Activated T-helper 1 cell treated with anti-CD3 and anti-CD28 coated beads, Interleukin-12 subunit alpha, Interleukin-12 subunit beta, Interleukin-2, Interleukin-4 antibody, amounts not matched to agents 30 ng/mL and 10 ng/mL and 1 ng/mL, durations not matched to agents 14 hours and 24 hours and 36 hours (primary cell): ENCODE measurements at places on chromosomes 4 and X. TPM values are rescaled to one million over a fixed set of nuclear protein-coding genes. Genes with fewer than 3 reads are reported as not detected.

- no peak overlapping the region for H3K27ac ChIP-seq
- DNase-seq = no peak
- H3K4me3 ChIP-seq = no peak overlapping the region
- no peaks in the 10 kb centered on the region for H3K4me1 ChIP-seq
- H3K27me3 ChIP-seq = no peaks in the 10 kb centered on the region
Measured at GRCh38 chr4:179625406-179625805, 2183.2 kb upstream of the AGA start.

DNA sequence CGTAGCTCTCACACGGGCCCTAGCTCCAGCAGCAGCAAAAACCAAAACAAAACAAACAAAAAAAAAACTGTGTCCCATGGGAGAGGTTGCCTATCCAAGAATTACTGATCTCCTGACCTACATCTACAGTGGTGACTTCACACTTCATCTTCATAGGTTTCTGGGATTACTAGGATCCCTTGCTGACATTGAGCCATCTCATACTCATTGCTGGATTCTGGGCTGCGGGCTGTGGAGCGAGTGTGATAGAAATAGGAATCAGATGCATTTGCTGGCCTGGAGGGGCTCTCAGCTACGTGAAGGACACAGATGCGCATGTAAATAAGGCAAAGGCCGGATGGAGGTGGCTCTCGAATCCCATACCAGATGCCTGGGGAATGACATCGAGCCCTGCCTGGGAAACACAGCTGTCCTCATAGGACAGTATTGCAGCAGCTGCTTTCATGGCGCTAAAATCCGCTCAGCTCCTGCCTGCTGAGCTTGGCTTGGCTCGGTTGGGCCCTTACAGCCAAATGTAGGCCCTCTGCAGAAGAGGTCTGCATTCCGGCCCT is 41.7 kb downstream of the CNGA2 start:
- H3K4me1 ChIP-seq = no peaks in the 10 kb centered on the region
- H3K27ac ChIP-seq = no peak overlapping the region
- H3K27me3 ChIP-seq = no peaks in the 10 kb centered on the region
- no peak overlapping the region for H3K4me3 ChIP-seq

GRCh38 chrX:153686711-153687110 is 1.0 kb upstream of the SLC6A8 start:
- H3K36me3 ChIP-seq = no peaks in the 10 kb centered on the region
- no peak for DNase-seq
- no peak overlapping the region for H3K27ac ChIP-seq
- H3K27me3 ChIP-seq = peaks cover 10% of the 10 kb centered on the region

DNA sequence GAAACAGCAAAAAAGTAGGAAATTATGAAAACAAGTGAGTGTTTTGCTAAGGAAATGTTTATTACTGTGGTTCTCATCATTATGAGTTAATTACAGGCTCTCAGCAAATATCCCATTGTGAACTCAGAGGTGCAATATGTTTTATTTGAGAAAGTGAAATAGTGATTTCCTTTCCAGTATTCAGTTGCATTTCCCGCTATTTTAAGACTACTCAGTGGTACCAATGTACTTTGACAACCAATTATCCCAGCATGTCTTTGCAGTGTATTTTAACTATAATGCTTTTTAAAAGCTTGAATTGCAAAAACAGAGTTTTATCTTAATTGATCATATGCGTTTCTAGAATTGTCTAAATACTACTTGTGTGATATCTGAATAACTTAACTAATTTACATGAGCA is 383.8 kb upstream of the TENM3 start:
- DNase-seq = no peak
- H3K4me3 ChIP-seq = no peak overlapping the region
- no peaks in the 10 kb centered on the region for H3K4me1 ChIP-seq

DNA sequence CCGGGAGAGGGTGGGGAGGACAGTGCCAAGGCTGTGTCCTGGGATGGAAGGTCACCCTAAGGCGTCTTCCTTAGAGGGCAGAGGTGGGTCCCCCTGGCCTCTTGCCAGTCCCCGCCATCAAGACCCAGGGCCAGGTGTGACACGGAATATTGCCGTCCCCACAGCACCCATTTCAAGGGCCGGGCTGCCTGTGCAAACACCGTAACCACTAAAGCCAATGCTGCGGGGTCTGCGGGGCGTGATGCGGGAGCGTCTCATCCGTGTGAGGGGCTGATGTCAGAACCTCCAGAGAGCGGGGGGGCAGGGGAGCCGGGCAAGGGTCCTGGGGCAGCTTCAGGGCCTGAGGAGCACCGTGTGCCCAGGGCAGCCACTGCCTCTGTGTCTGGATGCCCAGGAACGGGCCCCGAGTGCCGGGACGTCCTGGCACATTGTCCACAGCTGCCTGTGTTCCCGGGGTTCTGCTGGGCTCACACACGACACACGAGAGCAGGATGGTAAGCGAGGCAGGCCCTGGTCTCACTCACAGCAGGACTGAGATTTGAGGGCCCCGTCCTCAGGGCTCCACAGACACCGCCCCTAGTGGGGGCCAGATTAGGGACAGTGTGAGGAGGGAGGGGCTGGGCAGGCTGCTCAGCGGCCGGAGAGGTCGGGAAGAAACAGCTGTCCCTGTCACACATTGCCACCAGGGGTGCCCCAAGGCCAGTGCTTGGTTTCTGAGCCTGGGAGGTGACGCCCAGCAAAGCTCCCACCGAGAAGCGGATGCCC is 29.2 kb downstream of the NKX1-1 start:
- H3K27ac ChIP-seq = no peak overlapping the region
- no peak for DNase-seq
- H3K4me1 ChIP-seq = no peaks in the 10 kb centered on the region
- peaks cover 2% of the 10 kb centered on the region for H3K36me3 ChIP-seq

- H3K4me1 ChIP-seq = no peaks in the 10 kb centered on the region
- peaks cover 2% of the 10 kb centered on the region for H3K27me3 ChIP-seq
- no peak overlapping the region for H3K4me3 ChIP-seq
Measured at GRCh38 chrX:40849906-40850823, 114.8 kb upstream of the MED14 start.

DNA sequence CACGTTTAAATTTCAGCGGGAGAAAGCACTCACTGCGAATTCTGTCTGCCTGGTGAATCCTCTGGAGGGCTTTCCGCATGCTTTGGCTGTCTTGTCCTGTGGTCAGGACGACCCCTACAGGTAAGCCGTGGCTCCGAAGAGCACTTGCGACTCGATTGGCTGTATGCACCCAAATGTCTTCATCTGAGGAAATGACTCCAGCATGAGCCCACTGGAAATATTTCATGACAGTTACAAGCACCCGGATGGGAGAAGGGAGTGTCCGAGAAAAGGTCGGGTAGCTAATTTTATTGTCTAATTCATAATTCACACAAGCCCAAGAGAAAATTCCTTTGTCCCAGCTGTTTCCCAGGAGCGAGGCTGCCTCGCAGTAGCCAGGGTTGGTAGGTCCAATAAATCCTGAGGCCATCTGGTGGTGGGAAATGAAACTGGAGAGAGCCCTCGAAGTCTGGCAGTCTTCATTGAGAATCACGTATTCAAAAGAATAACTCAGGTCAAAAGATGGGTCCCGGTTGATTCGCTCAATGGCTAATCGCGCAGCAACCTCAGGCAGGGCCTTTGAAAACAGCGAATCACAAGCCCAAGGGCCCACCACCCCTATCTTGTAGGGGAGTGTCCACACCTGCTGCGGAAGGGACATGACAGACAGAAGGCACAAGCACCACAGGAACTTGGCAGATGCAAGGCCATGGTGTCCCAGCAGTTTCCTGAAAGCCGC is 6.6 kb downstream of the GUCY2F start:
- no peaks in the 10 kb centered on the region for H3K27me3 ChIP-seq
- H3K27ac ChIP-seq = no peak overlapping the region
- peaks cover 9% of the 10 kb centered on the region for H3K4me1 ChIP-seq
- no peak overlapping the region for H3K4me3 ChIP-seq
- H3K36me3 ChIP-seq = no peaks in the 10 kb centered on the region
- DNase-seq = no peak

DNA sequence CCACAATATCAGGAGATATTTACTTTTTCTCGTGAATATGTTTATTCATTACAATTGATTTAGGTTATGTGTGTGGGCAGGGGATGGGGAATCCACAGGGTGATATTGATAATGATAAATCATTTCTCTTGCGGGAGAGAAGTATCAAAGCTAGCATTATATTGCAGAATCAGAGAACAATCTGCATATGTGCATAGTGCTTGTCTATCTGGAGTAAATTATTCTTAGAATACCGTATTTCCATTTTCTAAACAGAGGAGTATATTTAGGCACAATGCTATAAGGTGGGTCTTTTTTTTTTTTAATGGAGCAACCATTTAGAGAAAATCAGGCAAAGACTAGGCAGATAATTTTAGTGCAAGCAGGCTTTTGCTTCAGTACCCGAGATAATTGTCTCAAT is 166.0 kb upstream of the ARX start:
- DNase-seq = no peak
- H3K27me3 ChIP-seq = no peaks in the 10 kb centered on the region
- no peak overlapping the region for H3K27ac ChIP-seq
- no peaks in the 10 kb centered on the region for H3K36me3 ChIP-seq

SOD3 gene
- not detected in 2 replicates for total RNA-seq

MAOA gene
- total RNA-seq = 0.54 and 0.57 TPM in 2 replicates

GYG2 gene
- not detected in 2 replicates for total RNA-seq

NEXMIF gene
- total RNA-seq = 0.27 and 0.36 TPM in 2 replicates
